ENCODE measurements at places on chromosomes 1 and 21. TPM values are rescaled to one million over a fixed set of nuclear protein-coding genes. Genes with fewer than 3 reads are reported as not detected.

DNA sequence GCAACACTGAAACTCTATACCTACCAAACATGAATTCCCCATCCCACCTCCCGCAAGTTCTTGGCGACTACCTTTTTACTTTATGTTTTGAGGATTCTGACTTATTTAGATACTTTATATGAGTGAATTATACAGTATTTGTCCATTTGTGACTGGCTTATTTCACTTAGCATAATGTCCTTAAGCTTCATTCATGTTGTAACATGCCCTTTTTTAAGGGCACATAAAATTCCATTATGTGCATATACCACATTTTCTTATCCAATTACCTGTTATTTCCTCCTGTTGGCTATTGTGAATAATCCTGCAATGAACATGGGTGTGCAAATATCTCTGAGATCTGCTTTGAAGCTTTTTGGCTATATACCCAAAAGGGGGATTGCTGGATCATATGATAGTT is 22.0 kb upstream of the CHIT1 start:
- DNase-seq, result no peak

DNA sequence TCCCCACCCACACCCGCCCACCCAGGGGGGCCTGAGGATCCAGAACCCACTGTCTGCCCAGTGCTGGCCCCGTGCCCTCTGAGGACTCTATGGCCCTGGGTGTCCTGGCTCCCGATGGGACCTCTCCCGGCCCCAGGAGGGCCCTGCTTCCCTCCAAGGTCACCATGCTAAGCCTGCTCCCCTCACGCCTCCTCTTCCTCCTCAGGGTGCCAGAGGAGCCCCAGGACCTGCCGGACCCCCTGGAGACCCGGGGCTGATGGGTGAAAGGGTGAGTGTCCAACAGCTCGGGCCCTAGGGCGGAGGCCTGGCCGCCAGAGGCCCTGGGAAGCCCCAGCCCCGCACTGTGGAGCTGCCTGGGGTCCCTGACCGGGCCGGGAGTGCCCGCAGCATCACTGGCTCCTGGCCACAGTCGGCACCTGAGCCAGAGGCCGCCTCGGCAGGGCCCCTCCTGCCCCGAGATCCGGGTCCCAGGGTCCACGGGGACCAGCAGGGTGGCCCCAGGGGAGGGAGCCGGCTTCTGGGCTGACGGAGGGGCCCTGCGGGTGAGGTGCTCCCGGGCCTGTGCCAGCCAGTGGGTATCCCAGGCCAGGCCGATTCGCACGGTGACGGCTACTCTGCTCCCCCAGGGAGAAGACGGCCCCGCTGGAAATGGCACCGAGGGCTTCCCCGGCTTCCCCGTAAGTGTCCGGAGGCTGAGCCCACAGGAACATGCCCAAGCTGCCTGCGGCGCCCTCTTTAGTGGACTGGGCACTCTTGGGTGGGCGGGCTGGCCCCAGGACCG is 16.1 kb downstream of the COL6A1 start:
- DNase-seq, result no peak

The CFAP107 gene
- total RNA-seq, result not detected

GRCh38 chr1:238191170-238191569 is 300.4 kb upstream of the ZP4 start:
- DNase-seq, result no peak

The LDLRAP1 gene
- total RNA-seq, result 3.6 TPM

The POU3F1 gene
- total RNA-seq, result not detected

Data from IMR-90 (cell line).